Purkinje cell (primary cell): ENCODE measurements at places on chromosomes 6 and 20. TPM values are rescaled to one million over a fixed set of nuclear protein-coding genes. Genes with fewer than 3 reads are reported as not detected.

Gene TRMT11
- 24.9 and 44.1 TPM in 2 replicates for polyA plus RNA-seq

Gene TRDN
- polyA plus RNA-seq: 0.30 TPM in 1 of 2 replicates, not detected in the other

Gene KCNG1
- 0.93 TPM in 1 of 2 replicates, not detected in the other for polyA plus RNA-seq

Gene PGC
- not detected in 2 replicates for polyA plus RNA-seq

Gene REM1
- not detected in 2 replicates for polyA plus RNA-seq

Gene CPNE1
- polyA plus RNA-seq: 61.0 and 64.9 TPM in 2 replicates

Gene CGA
- not detected in 2 replicates for polyA plus RNA-seq

Gene LGSN
- 0.65 TPM in 1 of 2 replicates, not detected in the other for polyA plus RNA-seq

Gene HDAC2
- 51.7 and 62.6 TPM in 2 replicates for polyA plus RNA-seq

Gene KAT14
- 8.1 and 12.0 TPM in 2 replicates for polyA plus RNA-seq

Gene OLIG3
- polyA plus RNA-seq: not detected in 2 replicates

Gene GPR63
- polyA plus RNA-seq: 123 and 129 TPM in 2 replicates

Gene BMP2
- 0.78 and 0.79 TPM in 2 replicates for polyA plus RNA-seq

Gene CBLN4
- polyA plus RNA-seq: 24.9 and 27.4 TPM in 2 replicates
